ENCODE measurements at places on chromosomes 16 and 17.

- DNase-seq: no peak
Measured at GRCh38 chr17:6591599-6592158, 35.3 kb upstream of the PITPNM3 start.

GRCh38 chr16:17098685-17099084, 372.1 kb downstream of the XYLT1 start:
- no peak for DNase-seq

GRCh38 chr16:13150181-13150885, 248.9 kb downstream of the SHISA9 start:
- DNase-seq: no peak

DNA sequence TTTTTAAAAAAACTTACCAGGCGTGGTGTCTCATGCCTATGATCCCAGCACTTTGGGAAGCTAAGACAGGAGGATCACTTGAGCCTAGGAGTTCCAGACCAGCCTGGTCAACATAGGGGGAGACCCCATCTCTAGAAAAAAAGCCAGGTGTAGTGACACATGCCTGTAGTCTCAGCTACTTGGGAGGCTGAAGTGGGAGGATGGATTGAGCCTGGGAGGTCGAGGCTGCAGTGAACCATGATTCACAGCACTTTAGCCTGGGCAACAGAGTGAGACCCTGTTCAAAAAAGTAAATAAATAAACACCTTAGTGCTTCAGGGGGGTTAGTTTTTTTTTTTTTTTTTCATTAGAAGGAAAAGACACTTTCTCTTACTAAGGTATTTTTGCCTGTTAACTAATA, 58.9 kb upstream of the LRRC37A3 start:
- DNase-seq: no peak

- no peak for DNase-seq
Measured at GRCh38 chr16:23907457-23907902, 71.7 kb downstream of the PRKCB start.

DNA sequence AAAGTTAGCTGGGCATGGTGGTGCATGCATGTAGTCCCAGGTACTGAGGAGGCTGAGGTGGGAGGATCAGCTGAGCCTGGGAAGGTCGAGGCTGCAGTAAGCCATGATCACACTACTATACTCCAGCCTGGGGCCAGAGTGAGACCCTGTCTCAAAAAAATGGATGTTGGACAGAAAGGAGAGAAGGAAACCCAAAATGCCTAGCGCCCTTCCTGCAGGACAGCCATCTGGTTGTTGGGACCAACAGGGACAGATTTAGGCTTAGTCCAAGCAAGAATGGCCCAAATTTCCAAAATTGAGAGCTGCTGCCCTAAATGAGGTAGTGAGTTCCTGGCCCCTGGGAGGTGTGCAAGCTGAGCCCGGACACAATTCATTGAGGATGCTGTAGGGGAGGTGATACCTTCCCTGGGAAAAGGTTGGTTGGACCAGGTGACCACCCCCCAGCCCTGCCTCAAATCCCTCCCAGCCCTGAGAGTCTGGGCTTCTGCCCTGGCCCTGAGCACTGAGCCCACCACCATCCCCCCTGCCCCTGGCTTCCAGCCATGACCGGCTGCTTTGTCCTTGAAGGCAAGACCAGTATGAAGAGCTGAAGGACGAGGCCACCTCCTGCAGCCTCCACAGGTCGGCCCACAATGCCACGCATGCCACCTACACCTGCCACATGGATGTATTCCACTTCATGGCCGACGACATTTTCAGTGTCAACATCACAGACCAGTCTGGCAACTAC, 35.1 kb downstream of the IL21R start:
- DNase-seq: peak; percentile 10

DNA sequence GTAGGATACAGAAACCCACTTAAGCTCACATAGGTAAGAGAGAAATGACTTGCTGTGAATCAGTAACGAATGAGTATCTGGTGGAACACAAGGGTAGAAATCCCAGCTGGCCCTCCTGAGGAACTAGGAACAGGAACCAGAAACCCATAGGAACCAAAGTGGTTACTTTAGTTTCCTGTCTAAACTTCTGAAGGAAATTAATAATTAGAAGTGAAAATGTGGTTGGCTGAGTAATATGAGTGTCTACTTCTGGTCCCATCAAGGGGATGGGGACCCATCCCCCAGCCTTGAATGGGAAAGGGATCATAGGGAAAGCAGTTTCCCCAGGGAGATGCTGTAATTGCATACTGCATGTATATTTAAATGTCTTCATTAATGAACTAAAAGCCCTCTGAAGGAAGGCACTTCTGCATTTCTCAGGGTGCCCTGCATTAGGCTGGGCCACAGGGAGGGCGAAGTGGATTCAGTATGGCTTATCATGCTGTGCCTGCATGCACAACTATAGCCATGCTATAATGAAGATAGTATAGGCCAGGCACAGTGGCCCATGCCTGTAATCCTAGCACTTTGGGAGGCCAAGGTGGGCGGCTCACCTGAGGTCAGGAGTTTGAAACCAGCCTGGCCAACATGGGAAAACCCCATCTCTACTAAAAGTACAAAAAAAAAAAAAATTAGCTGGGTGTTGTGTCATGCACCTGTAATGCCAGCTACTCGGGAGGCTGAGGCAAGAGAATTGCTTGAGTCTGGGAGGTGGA, 45.6 kb downstream of the CYB5B start:
- no peak for DNase-seq

GRCh38 chr17:73262676-73263642, 1.3 kb upstream of the CPSF4L start:
- DNase-seq: no peak

GRCh38 chr16:30122604-30123160, 338 bp downstream of the MAPK3 start:
- no peak for DNase-seq

- DNase-seq: no peak
Measured at GRCh38 chr17:10789694-10790271, 14.1 kb downstream of the TMEM238L start.

DNA sequence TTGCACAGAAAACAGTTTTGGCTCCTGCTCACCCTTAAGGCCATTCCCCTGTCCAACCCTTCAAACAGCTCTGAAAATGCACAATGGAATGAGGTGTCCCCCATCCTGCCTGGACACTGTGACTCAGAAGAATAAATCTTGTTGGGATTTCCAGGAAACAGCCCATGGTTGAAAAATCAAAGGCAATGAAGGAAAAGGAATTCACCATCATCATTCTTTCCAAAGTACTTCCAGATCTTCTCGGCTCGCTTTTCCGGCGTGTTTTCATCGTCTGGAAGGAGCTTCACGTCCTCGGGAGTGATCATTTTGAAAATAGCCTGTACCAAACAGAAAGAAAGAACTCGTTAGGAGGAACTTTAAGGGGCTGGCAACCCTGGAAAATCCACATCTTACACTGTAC, 4.3 kb downstream of the RCVRN start:
- peak; percentile 54 for DNase-seq

GRCh38 chr17:59154721-59155438, at the start of gene SKA2:
Gene SKA2, minus strand, starts transcription at chr17:59155186. Its CDS starts 23 bp downstream, at chr17:59155163.
- no peak for DNase-seq

GRCh38 chr17:41907633-41908539, 10.9 kb downstream of the ACLY start:
- no peak for DNase-seq

All from femur (tissue), 1 donor.